ENCODE measurements at places on chromosomes 5 and 9.

- H3K27me3 ChIP-seq, result no peaks in the 10 kb centered on the region
- no peak for DNase-seq
- no peak overlapping the region for H3K27ac ChIP-seq
- no peaks in the 10 kb centered on the region for H3K36me3 ChIP-seq
- H3K4me1 ChIP-seq, result no peaks in the 10 kb centered on the region
Measured at GRCh38 chr5:164188733-164189148, 683.3 kb downstream of the MAT2B start.

DNA sequence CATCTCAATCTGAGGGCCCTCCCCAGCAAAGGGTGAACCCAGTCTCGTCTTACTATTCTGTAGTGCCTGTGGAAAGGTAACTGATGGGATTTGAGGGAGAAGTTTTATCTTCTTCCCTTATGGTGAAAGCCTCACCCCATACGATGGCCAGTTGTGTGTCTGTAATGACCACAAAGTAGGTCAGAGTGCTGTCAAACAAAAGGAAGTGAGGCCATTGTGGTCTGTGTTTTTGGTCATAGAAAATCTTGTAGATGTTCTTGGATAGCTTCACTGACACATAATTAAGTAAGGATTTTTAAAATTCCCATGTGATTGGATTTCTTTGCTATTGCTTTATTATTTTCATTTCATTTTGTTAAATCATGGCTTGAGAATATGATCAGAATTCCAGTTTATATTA, 505.1 kb upstream of the KLF4 start:
- H3K27ac ChIP-seq, result no peak overlapping the region
- H3K4me3 ChIP-seq, result no peak overlapping the region
- no peaks in the 10 kb centered on the region for H3K27me3 ChIP-seq
- DNase-seq, result no peak

DNA sequence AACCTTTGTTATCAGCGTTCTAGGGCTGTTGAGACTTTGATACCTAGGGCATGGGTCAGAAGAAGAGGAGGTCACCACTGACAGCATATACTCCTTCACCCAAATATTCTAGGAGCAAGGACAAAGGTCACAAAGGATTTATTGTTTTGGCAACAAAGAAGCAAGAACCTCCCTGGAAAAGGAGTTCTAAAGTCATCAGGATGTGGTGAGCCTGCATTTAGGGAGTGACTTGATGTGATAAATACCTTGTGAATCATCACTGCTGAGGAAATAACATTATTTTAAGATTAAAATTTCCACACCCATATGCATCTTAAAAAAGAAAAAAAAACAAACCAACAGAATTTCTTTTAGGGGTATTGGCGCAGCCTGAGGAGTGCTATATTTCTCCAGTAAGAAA, 13.9 kb downstream of the IFNA1 start:
- DNase-seq, result no peak
- no peak overlapping the region for H3K4me3 ChIP-seq
- no peaks in the 10 kb centered on the region for H3K36me3 ChIP-seq
- peaks cover 20% of the 10 kb centered on the region for H3K27me3 ChIP-seq

DNA sequence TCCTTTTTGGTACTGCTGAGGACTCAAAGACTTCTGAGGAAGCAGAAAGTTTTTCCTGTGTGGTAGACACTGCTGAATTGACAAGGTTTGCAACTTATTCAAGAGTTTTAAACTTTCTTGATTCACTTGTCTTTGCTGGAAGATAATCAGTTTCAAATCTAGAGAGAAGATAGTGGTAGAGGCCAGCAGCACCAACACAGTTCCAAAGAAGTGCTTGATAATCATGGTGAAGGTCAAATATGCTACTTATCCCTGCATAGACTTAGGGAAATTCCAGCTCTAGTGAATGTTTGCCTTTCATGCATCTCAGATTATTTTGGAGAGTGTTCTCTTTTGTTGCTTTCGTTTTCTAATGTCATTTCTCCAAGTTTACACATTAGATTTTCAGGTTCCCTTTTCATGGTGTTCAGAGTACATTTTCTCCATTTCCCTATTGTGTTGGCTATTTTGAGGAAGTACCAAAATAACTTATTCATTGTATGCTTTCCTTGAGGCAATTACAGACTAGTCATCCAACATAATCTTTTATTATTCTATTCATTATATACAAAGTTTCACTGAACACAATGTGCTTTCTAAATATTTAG, 550 bp downstream of the IFNE start:
- DNase-seq, result no peak
- peaks cover 2% of the 10 kb centered on the region for H3K27me3 ChIP-seq
- H3K4me1 ChIP-seq, result peaks cover 9% of the 10 kb centered on the region
- no peak overlapping the region for H3K27ac ChIP-seq
